M059J (cell line): ENCODE measurements at places on chromosomes 3 and 15.

GRCh38 chr3:102979682-102980354 lies 545.0 kb downstream of the ZPLD1 start:
- DNase-seq: peak; percentile 95

DNA sequence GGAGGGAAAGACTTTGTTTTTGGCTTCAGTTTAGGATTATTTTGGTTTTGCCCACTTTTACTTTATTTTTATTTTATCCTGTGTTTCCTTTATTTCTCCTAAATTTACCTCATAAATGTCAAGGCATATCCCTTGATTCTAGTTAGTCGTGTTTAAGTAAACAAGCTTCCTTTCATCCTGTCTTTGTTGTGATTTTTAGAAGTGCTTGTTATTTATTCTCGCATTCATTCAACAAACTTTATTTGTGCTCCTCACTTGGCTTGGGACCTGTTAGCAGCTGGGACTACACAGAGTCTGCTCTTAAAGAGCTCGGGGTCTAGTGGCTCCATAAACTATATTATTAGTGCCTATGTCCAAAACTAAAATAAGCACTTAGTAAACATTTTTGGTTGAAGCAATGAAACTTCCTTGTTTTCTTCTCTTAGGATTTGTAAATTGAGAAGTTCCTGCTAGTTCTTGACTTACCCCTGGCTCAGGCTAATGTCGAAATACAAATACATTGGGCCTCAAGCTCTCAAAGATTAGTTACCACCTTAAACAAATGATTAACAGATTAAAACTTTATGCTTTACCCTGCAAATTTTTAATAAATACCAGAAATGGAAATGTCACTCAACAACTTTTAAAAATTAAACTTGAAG lies 19.0 kb upstream of the DMXL2 start:
- DNase-seq: no peak

GRCh38 chr15:48657950-48658591 lies 12.6 kb upstream of the FBN1 start:
- DNase-seq: no peak

GRCh38 chr15:43763819-43764446 lies 12.8 kb downstream of the ELL3 start:
- DNase-seq: no peak

DNA sequence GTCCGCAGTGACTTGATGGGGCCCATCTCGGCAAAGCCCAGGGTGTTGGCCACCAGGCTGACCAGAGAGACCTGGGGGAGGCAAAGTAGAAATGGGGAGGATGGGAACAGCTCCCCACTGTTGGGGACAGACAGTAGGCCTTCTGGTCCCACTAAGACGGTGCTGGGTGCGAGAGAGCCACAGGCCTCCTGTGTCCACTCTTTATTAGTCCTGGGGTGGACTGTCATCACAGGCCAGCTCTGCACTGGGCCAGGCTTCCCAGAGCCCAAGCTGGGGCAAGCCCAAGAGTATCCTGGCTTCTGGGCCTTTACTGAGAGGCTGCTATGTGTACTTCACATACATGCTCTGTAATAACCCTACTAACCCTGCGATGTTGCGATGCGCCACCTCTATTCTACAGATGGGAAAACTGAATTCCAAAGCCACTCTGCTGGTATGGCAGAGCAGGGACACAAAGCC lies 66.4 kb downstream of the EXOG start:
- DNase-seq: no peak

DNA sequence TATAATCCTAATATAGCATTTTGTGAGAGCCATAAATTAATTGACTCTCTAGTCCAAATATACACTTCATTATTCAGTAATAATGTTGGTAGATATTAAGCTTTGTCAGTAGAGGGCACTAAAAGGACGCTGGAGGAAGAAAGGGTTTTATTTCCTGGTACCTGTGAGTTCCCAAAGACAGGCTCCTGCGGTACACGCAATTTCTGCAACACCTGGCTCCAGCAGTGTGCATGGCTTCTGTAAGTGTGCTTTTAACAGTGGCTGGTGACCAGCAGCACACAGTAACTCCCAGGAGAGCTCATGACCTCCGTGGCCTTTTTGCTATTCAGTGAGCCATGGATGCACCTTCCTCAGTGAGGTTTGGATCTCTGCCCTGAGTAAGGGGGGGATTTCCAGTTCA lies 338.3 kb upstream of the ZNF385D start:
- peak; percentile 15 for DNase-seq

- no peak for DNase-seq
These were observed 90.5 kb downstream of the DNASE1L3 start for GRCh38 chr3:58120075-58120812.

- no peak for DNase-seq
These were observed 79.6 kb downstream of the DIPK2A start for GRCh38 chr3:144051211-144051610.

GRCh38 chr15:88606070-88606794 lies 14.9 kb upstream of the AEN start:
- no peak for DNase-seq
